Stimulated activated CD8-positive, alpha-beta memory T cell treated with anti-CD3 and anti-CD28 coated beads, Interleukin-7, amount 100 ng/mL, for 1 hour (primary cell): ENCODE measurements at places on chromosomes 6 and 20.

GRCh38 chr6:53737746-53738145, 57.1 kb upstream of the LRRC1 start:
- DNase-seq, result no peak

GRCh38 chr20:45969712-45970634, 2.0 kb downstream of the ZNF335 start:
- no peak for DNase-seq

DNA sequence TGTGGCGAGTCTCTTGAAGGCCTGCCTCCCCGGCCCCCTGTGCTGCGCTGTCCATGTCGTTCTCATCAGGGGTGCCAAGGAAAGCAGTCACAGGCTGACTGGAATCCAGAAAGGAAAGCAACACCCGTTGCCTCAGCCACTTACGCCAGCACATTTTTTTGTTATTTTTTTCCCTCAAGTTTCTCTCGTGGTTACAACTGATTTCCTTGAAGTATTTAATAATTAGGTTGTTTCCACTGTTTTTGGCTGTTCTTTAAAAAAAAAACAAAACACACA, 17.9 kb upstream of the SLC22A1 start:
- no peak for DNase-seq

DNA sequence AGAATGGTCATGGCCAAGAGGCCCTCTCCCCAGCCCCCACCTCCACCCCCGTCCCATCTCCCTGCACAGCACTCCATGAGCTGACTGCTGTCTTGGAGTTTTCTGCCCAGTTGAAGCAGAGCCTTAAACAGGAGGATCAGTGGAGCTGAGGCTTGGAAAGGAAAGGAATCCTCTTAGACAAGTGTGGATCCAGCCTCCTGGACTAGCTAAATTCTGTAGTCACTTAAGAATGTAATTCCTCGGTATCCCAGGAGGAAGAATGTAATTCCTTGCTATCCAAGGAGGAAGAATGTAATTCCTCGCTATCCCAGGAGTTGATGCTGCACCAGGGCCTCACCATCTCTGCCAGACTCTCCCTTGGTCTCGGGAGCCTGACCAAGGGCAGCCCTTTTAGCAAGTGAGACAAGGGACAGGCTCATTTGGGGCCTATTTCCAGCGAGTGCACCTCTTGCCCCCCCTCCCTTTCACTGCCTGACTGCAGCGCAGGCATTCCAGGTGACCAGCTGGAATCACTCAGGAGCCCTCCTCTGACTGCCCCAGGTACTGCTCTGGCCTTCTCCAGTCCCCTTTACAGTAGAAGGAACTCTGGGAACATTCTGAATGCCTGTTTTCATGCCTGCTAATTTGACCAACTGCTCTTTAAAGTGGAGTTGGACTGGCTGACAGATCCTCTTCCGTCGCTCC, 76.2 kb downstream of the TCP11 start:
- DNase-seq, result no peak

- no peak for DNase-seq
Observed at GRCh38 chr6:110878751-110879522, 4.4 kb downstream of the AMD1 start.

GRCh38 chr6:142374965-142375733, 73.3 kb downstream of the ADGRG6 start:
- DNase-seq, result no peak

DNA sequence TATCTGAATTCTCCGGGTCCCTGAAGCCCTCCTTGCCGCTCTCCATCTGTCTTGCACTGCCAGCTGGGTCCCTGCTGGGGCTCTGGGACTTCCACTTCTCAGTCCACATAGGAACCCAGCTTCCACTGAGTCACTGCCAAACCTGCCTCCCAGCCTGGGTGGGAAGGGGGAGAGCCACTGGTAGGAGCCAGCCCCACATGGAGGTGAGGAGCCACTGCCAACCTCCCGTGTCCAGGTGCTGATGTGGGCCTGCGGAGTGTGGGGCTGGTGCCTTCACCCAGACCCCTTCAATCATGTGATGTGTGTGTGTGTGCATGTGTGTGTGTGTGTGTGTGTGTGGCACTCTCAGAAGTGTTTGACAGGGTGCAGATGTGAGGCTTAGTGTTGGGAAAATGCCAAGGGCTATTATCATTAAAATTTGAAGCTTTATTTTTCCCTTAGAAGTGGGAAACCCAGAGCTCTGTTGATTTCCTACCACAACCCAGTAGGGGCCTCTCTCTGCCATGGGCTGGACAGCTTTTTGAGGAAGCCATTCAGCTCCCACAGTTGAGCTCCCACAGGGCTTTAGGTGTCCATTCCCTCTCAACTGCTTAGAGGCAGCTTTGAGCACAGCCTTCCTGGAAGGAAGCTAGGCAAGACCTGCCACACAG, 9.3 kb upstream of the SGK2 start:
- no peak for DNase-seq

- DNase-seq, result no peak
Observed at GRCh38 chr6:7441048-7441775, 51.6 kb downstream of the RIOK1 start.

- no peak for DNase-seq
Observed at GRCh38 chr6:16898640-16899396, 137.6 kb upstream of the ATXN1 start.

- DNase-seq, result peak; percentile 36
Observed at GRCh38 chr20:39048000-39048696, 86.0 kb downstream of the DHX35 start.

- peak; percentile 23 for DNase-seq
Observed at GRCh38 chr6:44126320-44127149, 717 bp downstream of the MRPL14 start.

DNA sequence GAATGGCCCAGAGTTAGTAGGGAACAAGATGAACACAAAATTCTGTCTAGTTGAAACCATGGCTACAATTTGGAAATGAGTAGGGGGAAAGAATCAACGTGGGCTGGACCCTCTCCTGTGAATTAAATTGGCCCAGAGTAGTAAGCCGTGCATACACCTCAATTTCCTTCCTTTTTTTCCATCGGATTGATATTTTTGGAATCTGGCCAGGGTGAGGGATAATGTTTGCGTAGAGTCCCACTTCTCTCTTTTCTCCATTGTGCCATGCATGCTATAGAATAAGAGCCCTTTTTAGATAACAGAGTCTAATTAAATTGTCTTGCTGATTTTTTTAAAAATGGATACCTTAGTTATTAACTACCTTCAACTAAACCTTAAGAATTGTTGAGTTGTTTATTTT, 35.2 kb downstream of the XRN2 start:
- no peak for DNase-seq

DNA sequence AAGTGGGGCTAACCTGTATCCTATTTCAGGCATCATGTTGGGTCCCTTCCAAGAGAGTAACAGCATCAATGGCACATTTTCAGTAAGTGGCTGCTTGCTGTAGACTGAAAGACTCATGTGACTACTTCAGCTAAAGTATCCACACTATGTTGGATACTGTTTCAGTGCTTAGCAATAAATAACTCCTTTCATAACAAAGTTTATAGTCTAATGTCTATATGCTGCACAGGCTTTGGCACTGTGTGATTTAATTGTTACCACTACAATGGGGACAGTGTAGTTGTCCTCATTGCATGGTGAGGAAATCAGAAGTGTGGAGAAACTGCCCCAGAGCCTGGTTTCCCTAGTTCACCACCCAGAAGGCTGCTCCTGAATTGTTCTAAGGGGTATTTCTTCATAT, 318.0 kb upstream of the PTCHD4 start:
- no peak for DNase-seq

DNA sequence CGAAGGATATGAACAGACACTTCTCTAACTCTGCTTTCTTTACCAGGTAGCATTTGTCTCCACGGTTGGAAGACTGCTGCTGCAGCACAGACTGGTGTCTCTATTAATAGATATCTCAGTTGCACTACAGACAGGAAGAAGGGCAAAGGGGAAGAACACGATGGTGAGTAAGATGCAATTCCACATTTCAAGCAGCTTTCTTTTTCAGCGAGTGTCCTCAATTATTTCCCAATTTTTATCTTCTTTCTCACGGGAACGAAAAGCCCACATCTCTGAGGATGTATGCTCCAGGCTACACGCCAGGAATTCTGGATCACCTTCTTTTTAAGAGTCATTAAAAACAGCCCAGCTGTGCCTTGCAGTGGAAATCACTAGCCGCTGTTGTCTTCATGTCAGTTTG, 311.6 kb upstream of the ECI2 start:
- no peak for DNase-seq

DNA sequence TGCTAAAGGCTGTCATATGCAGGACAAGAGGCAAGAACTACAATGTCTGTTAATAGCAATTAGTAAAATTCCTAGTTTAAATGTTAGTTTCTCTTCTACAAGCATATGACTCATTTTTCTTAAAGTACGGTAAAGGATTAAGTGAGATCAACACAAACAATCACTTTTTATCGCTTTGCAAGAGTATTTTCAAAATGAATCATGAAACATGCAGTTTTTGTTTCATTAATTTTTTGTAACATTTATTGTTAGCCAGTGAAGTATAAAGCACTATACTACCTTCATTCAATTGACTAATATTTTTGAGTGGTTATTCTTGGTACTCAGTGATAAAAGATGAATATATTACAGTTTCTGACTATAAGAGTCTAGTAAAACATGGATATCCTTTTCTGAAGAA, 138.6 kb downstream of the AHI1 start:
- no peak for DNase-seq

- no peak for DNase-seq
Observed at GRCh38 chr20:16711661-16712258, 18.1 kb upstream of the SNRPB2 start.

DNA sequence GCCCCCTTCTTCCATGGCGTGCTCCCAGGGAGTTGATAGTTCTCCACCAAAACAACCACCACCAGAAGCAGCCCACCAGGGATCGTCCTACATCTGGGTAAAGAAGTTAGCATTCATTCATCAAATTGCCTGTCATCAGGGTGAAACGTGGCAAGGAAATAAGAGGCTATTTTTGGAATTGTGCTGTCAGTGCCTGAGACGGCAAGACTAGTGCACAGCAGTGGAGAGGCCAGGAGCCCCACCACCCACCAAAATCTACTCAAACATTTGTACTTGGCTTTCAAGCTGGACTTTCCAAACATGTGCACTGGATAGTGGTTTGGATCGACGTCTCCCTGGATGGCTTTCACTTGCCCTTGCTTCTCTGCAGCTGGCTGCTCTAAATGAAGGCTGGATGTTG, 44.8 kb downstream of the TXNDC5 start:
- DNase-seq, result no peak

DNA sequence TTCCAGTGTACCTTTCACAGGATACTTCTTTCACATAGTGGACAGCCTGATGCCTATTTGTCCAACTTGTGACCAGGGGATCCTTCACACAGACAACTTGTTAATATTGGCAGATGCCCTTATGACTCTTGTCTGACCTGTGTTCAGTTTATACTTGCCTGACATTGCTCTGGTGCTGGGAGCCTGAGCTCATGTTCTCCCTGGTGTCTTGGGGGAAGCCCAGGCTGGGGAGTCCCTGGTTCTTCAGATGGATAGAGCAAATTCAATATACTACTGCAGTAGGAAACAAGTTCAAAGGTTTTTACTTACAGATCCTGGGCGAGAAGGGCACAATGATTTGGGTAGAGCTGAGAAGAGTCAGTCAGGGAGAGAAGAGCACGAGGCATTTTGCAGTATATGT, 76.1 kb downstream of the NKAIN2 start:
- no peak for DNase-seq

DNA sequence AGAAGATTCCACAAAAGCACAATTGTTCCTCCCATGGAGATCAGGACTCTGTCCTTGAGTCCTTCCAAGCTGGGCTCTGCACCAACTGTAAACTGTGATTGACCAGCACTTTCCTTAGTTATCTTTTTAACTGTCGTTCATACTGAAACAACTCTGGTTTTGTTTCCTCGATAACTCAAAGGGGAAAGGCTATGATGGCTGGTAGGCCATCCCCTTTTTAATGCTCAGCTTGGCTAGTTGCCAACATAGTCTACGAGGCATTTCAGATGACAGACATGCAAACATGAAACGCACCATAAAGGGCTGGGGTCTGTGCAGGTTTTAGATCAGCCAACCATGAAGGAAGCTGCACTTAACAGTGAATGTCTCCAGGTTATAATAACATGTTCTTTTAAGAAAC, 497.1 kb upstream of the ARID1B start:
- DNase-seq, result no peak

GRCh38 chr6:99119109-99120031, 171.6 kb upstream of the FBXL4 start:
- DNase-seq, result no peak

DNA sequence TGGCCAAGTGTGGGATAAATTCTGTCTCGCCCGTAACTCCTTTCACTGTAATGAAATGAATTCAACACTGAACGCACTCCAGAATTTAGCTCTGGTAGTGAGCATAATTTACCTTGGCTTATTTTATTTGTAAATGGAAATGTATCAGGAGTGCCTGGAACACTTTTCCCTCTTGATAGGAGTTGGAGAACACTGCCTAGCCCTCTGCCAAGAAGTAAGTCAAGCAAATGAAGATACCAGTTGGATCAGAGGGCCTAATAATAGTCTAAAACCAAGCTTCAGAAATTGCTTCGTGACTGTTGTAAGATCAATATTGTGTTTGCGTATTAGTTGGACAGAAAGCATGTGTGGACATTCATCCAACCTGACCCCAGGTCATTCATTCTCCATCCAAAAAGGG, 64.6 kb upstream of the TPD52L1 start:
- DNase-seq, result no peak

DNA sequence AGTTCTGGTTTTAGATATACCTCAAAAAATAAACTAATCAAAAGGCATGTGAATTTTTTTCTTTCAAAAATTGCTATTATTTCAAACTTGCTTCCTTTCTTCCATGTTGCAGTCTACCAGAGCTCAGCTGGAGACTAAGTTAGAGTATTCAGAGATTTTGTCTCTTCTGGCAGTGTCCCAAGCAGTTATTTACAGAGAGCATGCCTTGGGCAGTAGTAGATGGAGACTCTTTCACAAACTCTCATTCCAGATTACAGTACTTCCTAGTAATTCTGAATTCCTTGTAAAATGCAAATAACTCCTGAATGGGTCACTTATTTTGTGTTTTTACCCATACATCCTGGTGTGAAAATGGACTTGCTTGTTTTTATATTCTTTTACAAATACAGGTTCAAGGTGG, 703.4 kb downstream of the EPHA7 start:
- no peak for DNase-seq

- DNase-seq, result no peak
Observed at GRCh38 chr6:29617782-29618554, 15.0 kb downstream of the GABBR1 start.
